ENCODE measurements at places on chromosomes 3 and 15. TPM values are rescaled to one million over a fixed set of nuclear protein-coding genes. Genes with fewer than 3 reads are reported as not detected.
A peak's percentile ranks its signal among the peaks of the same experiment; 100 is the strongest.

- no peak for DNase-seq
Observed at GRCh38 chr3:149398296-149398695, 20.8 kb upstream of the TM4SF1 start.

DNA sequence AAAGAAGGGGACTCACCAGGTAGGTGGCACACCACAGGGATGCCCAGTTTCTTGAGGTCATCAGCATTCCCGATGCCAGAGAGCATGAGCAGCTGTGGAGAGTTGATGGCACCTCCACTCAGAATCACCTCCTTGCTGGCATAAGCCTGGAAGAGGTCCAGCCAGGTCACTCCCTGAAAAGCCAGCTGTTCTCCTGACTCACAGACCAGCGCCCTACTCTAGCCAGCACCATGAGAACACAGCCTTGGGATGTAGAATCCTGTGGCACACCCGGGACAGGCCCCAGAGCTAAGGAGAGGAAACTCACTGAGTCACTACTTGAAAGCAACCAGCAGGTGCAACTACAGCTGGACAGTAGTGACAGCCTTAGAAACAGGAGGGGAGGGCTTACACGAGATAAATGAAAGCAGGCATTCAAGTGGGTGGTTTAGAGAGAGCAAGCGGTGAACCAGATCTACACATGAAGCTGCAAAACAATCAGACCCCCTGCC lies 24.5 kb downstream of the CHDH start:
- no peak for DNase-seq

DNA sequence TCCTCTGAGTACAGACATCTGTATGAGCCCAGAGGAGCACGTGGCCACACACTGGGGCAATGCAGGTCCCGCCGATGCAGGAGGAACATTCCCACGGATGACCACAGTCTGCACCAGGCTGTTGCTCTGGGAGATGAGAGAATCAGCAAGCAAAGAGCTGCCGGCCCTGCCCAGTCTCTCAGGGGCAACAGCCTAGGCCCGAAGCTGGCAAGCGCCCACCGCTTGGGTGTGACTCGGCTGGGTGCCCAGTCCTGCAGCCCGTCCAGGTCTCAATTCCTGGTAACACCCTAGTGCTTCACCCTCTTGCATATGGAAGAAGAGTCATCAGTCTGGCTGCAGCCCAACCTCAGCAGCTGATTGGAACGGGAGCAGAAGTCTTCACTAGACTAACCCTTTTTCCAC lies 153.7 kb upstream of the HES1 start:
- DNase-seq: peak; percentile 89

DNA sequence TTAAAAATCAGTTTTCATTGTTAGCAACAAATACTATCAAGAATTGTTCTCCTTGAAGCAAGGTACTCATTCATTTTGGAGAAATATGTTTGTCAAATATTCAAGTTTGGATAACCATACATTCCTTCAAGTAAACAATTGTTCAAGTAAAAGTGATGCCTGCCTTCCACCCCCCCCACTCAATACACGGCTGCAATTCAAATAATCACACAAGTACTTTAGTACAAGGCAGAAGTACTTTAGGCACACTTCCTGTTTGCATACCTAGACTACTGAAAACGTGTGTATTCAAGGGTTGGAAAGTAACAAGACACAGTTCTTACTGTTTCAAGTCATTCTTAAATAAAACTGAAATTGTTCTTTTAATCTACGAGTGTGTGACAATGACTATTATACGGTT lies 45.4 kb downstream of the TJP1 start:
- DNase-seq: no peak

GRCh38 chr3:185779461-185779860 lies 45.4 kb downstream of the IGF2BP2 start:
- no peak for DNase-seq

DNA sequence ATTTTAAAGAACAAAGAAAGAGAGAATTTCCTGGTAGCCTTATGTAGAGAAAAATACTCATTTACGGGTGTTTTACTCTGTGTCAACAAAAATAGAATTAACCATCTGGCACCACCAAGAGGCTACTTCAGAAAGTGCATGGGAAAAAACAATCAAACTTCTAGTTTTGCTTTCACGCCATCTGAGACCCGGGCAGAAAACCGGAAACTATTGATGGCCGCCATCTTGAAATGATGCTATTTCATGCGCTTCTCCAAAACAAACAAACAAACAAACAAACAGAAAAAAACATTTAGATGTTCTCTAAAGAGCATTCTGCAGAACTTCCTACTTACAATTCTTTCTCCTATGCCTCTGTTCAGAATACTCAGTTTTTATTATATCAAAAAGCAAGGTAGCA lies 49.4 kb upstream of the SYNPR start:
- DNase-seq: no peak

DNA sequence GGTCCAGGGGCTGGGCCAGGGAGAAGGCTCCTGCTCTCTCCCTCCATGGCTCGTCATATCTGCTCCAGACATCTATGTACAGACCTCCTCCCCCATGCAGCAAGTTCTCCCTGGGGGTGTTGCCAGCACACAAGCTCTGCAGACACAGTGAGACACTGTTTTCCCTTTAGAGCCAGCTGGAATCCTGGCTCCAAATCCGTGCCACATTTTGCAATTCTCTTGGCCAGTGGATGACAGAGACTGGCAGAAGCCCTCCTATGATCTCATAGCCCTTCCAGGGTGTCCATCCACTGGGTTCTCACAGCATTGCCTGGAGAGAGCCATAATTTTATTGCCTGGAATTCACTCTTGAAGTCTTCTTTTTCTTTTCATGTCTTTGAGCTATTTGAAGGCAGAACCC lies 203.9 kb downstream of the TLE3 start:
- peak; percentile 54 for DNase-seq

KLHL40 gene
- total RNA-seq: not detected

CYP19A1 gene
- total RNA-seq: 0.56 TPM

SKOR1 gene
- total RNA-seq: 0.29 TPM

Measured in left cardiac atrium (tissue), 4 donors.